ENCODE measurements at places on chromosomes 7 and 10.

DNA sequence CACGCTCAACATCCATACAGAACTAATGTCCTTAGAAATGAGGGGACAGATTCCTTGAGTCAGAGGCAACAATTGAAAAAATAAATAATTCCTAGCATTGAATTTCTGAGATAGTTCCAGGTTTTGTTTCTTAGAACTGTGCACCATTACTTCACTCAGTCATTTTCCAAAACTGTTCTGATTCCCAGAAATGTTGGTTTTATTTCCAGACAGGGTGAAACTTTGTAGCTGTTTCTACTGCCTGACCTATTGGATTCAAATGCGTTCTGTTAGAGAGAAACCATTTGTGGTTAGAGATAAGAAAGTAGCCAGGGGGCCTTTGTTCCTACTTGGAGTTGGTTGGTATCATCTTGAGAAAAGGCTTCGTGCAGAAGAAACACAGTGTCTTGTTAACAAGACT, 8.1 kb upstream of the DEPP1 start:
- DNase-seq = no peak

GRCh38 chr10:106898446-106898845, 266.1 kb downstream of the SORCS1 start:
- no peak for DNase-seq

DNA sequence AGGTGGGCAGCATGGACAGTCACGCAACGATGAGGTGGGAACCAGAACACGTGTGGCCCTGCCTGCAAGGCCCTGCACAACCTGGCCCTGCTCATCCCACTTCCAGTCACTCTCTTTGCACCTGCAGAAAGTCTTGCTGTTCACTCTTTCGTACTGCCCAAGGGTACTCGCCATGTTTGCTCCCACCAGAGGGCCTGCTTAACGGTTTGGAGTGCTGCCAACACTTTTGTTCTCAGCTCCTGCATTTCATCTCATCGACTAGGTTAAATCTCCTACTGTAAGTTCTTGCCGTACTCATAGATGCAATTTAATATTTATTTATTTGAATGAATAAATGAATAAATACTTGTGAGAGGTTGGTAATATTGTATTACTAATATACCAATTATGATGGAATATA, 315.3 kb downstream of the SDK1 start:
- no peak for DNase-seq

DNA sequence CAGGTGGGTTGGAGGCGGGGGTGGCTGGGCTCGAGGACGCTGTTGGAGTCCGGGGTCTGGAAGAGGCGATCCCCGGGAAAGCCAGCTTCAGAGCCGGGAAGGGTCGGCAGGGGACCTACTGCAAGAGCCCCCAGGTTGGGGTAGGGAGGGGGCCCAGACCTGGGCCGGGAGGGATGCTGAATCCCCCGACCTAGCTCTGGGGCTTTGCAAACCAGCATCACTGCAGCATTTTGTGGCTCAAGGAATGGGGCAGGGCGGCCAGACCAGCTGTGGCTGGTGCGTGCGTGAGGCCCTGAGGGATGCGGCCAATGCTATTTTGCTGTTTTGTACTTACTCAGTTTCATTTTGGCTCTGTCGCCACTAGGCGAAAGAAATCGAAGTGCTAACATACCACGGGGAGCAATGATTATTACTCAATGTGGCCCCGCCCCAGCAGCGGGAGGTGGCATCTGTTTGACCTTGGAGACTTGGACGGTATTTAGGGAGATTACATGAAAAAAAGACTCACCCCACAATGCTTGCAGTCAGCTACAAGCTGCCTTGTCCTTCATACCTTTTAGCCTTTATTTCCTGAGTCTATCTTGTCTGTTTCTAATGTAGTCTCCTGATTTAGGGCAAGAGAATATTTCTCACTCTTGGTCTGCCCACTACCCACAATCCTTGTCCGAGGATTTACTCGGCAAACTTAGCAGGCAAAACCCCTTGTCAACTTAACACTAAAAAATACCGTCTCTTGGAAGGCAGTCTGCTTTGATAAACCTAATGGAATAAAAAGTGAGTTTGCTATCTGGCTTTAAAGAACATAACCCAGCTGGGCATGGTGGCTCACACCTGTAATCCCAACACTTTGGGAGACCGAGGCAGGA, 16.2 kb downstream of the HSPB1 start:
- peak; percentile 75 for DNase-seq

- DNase-seq = peak; percentile 76
Measured at GRCh38 chr7:157784979-157785441, 448.2 kb downstream of the DNAJB6 start.

DNA sequence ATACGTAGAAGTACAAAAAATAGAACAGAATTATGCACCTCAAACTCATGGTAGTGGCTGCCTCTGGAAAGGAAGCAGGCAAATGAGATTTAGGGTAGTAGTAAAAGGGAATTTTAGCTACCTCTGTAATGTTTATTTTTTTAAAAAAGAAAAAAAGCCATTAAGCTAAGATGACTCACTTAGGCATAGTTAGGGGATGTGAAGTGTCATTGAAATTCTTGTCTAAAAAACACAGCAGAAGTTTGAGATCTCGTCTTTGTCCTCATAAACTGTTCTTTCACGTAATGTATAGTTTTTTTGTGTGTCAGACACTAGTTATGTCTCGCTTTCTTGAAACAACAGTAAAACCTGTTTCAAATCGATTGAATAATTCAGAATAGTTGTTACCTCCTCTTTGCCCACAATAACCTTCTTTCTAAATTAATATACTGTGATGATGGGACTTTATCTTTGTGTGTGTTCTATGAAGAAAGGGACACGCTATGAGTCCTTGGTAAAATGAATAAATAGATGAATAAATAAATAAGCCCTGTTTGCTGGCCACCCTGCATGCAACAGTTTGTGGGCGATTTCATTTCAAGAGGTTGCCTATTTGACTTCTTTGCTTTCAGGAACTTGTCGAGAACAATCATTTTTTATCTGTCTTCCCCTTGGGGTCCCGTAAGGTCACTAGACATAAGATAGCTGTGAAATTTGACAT, 14.5 kb upstream of the FBXW4 start:
- DNase-seq = no peak

Measured in Ammon's horn (tissue), 1 donor.